ENCODE measurements at places on chromosomes 1 and 21.

- no peak for DNase-seq
These were observed 292.7 kb downstream of the DUSP10 start for GRCh38 chr1:221449194-221449593.

- DNase-seq = no peak
These were observed 9.7 kb downstream of the KLHDC8A start for GRCh38 chr1:205346956-205347574.

GRCh38 chr1:199336745-199337640, 690.5 kb upstream of the NR5A2 start:
- DNase-seq = no peak

GRCh38 chr1:46761740-46762139, 37.1 kb upstream of the CYP4B1 start:
- no peak for DNase-seq

- no peak for DNase-seq
These were observed 86.7 kb downstream of the LRRC53 start for GRCh38 chr1:74425676-74426075.

- no peak for DNase-seq
These were observed 37.0 kb downstream of the AGO4 start for GRCh38 chr1:35844826-35845225.

GRCh38 chr1:33327587-33328325, 6.9 kb upstream of the A3GALT2 start:
- no peak for DNase-seq

DNA sequence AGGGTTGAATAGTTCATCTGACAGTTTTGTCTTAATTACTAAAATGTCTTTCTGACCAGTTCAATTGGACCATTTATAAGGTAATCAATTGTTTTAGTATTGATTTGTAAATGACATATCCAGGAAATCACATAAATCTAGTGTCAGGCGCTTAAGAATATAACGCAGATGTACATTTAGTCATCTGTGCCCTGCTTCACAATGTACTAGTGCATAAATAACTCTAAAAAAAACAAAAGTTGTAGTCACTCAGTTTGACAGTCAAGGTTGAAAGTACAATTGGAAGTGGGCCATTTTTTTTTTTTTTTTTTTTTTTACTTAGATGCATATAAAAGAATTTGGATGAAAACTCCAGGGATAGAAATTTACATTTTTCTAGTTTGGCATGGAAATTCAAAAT, 490.4 kb downstream of the PTPRC start:
- no peak for DNase-seq

- DNase-seq = no peak
These were observed 99.1 kb upstream of the RAVER2 start for GRCh38 chr1:64645735-64646134.

GRCh38 chr1:58576325-58576726, 726 bp downstream of the TACSTD2 start:
- DNase-seq = no peak

- DNase-seq = no peak
These were observed 1.0 kb downstream of the GALNT2 start for GRCh38 chr1:230067871-230068620.

- DNase-seq = no peak
These were observed 42.9 kb upstream of the RCAN3 start for GRCh38 chr1:24459551-24460266.

- DNase-seq = no peak
These were observed 458.5 kb downstream of the NEGR1 start for GRCh38 chr1:71823708-71824305.

GRCh38 chr1:95086949-95087533, 14.3 kb upstream of the ALG14 start:
- no peak for DNase-seq

- no peak for DNase-seq
These were observed 31.5 kb downstream of the EBNA1BP2 start for GRCh38 chr1:43140583-43140982.

Data from left renal cortex interstitium (tissue), 4 donors.